A673 (cell line): ENCODE measurements at places on chromosomes 6 and 20. TPM values are rescaled to one million over a fixed set of nuclear protein-coding genes. Genes with fewer than 3 reads are reported as not detected.

Gene HLA-DPA1
- 0.35 and 0.43 TPM in 2 replicates for total RNA-seq

Gene PEDS1
- 22.9 and 25.9 TPM in 2 replicates for total RNA-seq

Gene CALHM6
- total RNA-seq: not detected in 2 replicates

Gene MMUT
- total RNA-seq: 20.5 and 22.7 TPM in 2 replicates

Gene SLC22A2
- total RNA-seq: not detected in 2 replicates

GRCh38 chr6:148565930-148566663, 180.7 kb upstream of the UST start:
- no peak for DNase-seq

DNA sequence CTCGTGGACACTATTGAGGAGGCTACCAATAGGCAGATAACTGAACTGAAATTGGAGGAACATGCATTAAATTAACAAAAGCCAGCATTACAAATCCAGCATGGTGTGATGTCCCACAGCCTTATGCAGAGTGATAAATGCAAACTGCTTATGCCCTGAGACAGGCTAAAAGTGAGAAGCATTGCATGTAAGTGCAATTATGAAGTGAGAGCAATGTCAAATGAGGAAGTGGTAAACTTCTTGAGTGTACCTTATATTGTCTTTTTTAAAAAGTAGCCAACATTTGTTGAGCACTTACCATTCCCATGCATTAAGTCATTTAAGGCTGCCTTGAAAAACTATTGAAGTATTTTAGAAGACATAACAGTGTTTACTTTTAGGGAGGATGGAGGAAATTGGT, 212.2 kb downstream of the TBC1D7 start:
- no peak for DNase-seq

GRCh38 chr6:154962753-154963152, 32.4 kb upstream of the TIAM2 start:
- no peak for DNase-seq

DNA sequence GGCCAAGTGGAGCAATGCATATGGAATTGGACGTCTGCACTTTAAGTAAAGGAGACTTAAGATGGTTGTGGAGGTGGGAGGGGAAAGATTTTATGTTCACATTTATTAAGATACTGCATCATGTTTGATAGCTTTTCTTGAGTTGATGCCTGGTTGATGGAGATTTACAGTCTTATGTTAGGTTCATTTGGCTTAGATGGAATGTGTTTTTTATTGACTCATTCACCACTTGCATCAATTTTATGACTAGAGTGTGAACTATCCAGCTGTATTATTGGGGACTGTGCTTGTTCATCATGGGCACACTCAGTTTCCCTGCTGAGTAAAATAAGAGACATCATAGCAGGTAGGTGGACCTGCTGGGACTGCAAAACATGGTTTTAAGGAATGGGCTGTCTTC, 91.2 kb upstream of the SCP2D1 start:
- no peak for DNase-seq

- DNase-seq: no peak
Observed at GRCh38 chr6:18126121-18126520, 3.6 kb upstream of the NHLRC1 start.

DNA sequence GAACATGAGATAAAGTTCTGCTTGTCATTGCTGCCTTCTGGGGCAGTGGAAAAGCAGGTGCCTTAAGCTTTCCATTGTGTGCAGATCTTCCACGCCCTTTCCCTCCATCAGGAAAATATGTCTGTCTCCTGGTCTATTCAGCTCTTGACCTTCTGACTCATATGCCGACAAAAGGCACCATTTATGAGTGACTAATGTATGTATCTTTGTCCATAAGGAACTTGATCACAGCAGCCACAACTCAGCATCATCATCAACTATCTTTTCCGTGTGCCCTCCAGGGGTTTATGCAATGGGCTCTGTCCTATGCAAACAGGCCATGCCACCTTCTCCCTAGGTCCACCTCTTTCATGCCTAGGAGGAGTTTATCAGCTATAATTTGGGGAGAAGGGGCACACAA, 102.7 kb upstream of the QKI start:
- DNase-seq: no peak

DNA sequence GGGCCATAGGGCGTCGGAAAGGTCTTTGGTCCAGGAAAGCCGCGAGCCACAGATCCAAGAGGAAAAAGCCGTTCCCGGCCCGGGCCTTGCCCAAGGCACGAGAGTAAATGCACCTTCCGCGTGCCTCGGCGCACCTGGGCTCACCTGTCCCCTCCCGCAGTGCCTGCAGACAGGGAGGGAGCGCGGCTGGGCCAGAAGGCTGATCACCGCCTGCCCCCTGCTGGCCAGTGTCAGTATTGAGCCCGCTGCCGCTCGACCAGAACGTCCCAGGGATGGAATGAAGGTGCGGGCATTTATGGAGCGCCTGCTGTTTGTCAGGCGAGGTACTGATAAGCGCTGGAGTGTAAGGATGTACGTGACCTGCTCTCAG, 679 bp upstream of the LPIN3 start:
- peak; percentile 70 for DNase-seq
